Islet precursor cell (in vitro differentiated cells): ENCODE measurements at places on chromosomes 5 and 9.

DNA sequence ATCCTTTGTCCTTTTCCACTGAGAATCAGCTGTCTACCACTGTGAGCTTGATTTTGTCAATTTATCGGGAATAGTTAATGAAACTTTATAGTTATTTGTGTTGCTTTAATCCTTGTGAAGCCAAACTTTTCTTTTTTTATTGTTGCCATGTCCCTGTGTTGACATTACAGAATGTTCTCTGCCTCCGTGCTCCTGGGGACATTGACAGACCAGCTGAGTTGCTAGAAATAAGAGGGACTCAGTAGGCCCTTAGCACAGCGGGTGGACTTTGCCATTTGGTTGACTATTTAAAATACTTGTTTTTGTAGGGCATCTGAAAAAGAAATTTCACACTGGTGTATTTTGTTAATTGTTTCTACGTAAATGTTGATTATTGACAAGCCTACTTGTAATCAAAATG lies 70.5 kb downstream of the IL31RA start:
- no peak for DNase-seq

DNA sequence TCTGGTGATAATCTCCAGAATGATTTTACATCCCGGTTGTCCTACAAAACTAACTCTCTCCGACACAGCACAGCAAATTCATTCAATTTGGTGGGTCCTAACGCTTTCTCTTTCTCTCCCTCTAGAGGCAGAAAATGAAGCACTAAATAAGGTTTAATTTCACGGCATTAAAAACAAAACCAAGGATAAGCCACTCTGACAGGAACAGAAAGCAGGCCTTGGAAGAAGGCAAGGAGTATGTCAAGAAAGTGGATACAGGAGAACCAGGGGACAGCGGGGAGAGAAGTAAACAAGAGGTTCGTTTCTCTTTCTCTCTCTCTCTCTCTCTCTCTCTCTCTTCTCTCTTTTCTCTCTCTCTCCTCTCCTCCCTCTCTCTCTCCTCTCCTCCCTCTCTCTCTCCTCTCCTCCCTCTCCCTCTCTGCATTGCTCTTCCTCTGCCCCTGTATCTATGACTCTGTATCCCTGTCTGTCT lies 49.8 kb downstream of the EBF1 start:
- DNase-seq, result no peak

DNA sequence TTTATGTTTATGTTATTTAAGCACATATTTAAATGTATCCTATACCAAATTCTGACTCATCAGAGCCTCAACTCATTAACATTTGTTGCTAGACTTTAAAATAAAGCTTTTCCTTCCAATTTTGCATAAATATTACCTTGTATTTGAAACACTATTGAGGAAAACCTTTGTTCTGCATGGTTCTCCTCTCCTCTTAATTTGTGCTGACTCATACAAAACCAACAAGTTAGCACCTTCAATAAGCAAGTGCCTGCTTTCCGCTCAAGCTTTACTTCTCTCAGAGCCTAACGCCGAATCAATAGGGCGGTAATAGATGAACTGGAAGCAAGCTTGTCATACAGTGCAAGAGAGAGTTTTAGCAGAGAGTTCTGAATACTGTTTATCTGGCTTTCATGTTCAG lies 7.9 kb downstream of the AMACR start:
- no peak for DNase-seq

DNA sequence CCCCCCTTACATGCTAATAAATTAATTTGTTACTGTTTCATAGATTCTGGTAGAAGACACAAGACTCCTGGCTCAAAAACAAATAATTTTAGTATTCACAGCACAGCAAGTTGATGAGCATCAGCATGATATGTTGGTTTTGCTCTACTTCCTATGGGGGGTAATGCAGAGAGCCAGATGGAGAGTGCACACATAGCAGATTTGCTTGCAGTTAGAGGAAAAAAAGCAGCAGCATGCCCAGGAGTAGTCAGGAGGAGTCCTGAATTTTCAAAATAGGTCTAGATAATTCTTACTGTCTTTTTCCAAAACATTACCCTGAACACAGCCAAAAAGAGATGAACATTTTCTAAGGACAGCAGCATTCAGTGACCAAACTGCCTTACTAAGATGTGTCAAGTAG lies 261.3 kb downstream of the COX7C start:
- DNase-seq, result no peak

DNA sequence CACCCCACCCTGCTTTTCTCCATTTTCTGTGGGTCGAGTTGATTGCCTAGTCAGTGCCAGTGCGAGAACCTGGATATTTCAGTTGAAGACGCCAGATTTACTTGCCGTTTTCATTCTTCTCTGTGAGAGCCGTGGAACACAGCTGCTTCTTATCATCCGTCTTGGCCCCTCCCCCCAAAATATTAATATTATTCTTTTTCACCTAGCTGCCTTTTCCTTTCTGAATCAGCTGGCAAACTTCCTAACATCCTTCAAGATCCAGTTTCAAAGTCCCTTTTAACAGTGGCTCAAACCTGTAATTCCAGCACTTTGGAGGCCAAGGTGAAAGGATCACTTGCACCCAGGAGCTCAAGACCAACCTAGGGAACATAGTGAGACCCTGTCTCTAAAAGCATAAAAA lies 117.1 kb upstream of the RASA1 start:
- no peak for DNase-seq

DNA sequence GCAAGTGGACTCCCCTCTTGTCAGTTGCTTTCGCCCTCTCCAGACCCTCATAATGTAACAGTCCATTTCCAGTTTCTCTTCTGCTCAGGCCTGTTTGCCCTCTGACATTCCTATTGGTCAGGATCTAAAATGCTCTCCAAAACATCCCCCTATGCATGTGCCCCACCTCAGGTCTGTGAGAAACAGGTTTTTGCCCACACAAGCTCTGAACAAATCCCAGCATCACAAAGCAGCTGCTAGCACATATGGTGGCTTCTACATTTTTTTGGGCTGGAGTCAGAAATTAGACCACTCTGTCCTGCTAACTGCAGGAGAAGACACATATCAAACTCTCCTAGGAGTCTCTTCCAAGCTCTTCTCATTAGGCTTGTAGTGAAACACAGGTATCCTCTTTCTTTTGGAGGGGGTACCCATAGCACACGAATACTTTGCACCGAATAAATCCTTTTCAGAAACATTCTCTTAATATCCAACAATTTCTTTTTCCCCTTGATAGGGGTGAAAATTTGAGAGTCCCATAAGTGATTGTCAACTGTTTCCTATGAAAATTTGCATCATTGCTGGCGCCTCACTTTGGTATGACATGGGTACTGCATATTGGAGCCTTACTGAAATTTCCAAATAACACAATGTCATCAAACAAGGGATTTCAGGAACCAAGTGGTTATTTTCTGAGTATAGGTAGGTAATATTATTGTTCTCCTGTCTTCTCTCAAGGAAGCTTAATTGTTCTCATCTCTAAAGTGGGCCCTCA lies 19.3 kb upstream of the HSPA9 start:
- no peak for DNase-seq
